ENCODE measurements at places on chromosomes 12 and 14.

GRCh38 chr14:105488781-105489541 is 2.1 kb upstream of the TEDC1 start:
- no peak for DNase-seq

- no peak for DNase-seq
Observed at GRCh38 chr12:3123729-3124128, 46.5 kb downstream of the TSPAN9 start.

DNA sequence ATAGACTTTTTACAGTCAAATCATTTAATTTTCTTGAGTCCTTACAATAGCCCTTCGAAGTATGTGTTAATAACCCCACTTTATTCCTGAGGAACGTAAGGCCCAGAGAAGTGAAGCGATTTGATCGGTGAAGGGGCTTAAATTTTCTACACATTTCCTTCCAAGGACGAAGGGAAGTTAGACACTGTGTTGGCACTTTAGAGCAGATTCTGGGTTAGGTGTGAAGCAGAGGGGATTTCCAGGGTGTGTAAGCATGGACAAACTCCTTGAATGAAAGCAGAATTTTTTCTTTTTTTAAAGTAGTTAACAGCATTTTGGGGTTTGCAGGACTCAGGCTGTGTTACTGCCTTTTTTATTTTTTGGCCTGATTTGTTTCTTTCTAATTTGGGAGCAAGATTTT is 38.9 kb downstream of the PRORP start:
- DNase-seq: no peak

DNA sequence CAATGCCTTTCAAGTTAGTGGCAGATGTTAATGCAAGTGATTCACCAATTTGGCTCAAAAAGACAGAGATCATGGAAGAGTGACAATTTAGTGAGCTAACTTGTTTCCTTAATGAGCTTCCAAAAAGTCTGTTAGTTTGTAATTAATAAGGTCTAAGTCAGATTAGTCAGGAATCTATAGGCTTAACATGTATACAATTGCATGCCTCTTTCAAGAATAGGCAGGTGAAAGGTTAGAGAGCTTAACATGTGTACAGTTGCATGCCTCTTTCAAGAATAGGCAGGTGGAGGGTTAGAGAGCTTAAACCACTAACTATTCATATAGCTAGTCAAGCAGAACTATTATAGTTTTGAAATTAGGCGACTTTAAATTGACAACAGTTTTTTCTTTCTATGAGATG is 663.8 kb downstream of the C12orf50 start:
- DNase-seq: no peak

DNA sequence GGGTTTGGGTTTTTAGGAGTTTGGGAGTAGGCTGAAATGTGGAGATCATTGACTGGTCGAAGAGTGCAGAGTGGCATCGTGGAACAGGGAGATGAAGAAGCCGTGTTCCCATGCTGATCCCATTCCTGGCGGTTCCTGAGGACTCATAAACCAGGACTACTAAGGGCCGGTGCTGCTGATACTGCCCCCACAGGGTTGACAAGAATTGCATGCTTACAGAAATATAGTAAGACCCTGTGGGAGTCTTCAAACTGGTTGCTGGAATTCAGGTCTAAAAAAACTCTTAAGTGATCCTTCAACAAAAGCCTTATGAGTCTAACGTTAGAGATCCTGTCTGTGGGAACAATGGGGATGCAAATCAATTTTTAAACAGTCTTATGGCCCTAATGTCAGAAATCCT is 64.0 kb upstream of the ARHGAP5 start:
- no peak for DNase-seq

- no peak for DNase-seq
Observed at GRCh38 chr12:46578190-46578982, 205.8 kb upstream of the SLC38A2 start.

- no peak for DNase-seq
Observed at GRCh38 chr12:10901427-10901826, 7.9 kb downstream of the TAS2R13 start.

DNA sequence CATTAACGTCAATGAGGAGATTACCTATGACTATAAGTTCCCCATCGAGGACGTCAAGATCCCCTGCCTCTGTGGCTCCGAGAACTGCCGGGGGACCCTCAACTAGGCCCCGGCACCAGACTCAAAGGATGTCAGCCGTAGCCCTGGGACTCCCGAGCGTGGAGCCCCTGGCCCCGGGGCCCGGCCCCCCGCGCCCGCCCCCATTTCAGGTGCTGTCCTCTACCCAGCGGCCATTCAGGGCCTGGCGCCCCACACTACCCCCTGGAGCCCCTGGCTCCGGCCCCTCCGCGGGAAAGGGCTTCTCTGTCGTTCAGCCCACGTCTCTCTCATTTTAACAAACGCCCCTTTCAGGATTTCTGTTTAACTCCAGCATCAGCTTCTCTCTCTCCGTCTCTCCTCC is 26.3 kb downstream of the SETD1B start:
- no peak for DNase-seq

DNA sequence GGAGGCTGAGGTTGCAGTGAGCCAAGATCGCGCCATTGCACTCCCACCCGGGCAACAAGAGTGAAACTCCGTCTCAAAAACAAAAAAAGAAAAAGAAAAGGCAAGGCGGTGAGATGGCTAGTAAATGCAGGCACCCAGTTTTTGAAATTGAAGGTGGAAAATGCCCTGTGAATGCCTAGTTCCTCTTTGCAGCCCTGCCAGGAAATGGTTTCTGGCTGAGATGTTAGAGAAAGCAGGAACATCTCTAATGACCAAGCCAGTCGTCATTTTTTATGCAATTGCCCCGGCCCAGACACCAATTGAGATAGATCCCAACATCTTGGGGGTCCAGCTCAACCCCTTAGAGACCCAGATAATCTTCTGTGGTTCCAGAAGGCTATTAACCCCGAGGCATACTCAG is 17.0 kb downstream of the SLC8A3 start:
- DNase-seq: no peak

DNA sequence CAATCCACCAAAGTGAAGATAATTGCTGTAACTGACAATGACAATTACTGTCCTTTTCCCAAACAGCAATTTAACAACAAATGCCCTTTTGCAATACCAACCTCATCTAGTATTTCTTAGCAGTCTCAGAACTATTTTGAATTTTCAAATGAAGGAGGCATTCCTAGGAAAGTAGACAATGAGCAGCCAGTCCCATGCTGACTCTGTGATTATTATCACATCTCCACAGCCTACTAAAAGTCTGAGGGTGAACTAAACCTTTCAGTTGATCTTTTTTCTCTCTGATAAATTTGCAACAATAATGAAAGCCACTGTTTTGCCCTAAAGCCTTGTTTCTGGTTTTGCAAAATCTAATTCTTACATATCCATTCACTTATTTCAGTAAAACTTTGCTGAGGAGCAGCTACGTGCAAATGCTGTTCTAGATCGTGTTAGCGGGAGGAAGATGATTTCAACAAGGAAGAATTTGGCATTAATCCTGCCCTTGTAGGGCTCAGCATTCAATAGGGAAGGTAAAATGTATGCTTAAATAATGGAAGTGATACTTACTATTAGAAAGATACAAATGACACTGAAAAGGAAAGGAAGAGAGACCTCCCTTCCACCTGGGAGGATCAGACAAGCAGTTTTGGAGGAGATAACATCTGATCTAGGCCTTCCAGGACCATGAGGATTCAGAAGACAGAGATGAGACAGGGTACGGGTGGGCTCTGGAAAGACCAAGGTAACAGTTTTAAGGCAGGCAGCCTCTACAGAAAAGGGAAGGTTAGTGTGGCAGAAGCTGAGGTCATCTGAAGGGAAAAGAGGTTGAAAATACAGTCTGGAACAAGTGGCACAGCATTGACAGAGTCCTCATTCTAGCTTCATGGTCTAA is 47.4 kb downstream of the SLC38A1 start:
- no peak for DNase-seq

DNA sequence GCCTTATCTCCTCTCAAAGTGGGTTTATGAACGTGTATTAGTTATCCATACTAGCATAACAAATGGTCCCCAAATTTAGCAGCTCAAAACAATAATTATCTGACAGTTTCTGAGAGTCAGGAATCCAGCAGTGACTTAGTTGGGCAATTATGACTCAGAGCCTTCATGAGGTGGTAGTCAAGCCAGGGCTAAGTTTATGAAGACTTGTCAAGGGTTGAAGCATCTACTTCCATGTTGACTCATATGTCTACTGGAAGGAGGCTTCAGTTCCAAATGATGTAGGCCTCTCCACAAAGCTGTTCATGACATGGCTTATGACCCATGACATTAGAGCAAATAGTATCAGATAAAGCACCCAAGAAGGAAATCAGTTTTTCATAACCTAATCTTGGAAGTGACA is 73.2 kb downstream of the IPO8 start:
- no peak for DNase-seq

DNA sequence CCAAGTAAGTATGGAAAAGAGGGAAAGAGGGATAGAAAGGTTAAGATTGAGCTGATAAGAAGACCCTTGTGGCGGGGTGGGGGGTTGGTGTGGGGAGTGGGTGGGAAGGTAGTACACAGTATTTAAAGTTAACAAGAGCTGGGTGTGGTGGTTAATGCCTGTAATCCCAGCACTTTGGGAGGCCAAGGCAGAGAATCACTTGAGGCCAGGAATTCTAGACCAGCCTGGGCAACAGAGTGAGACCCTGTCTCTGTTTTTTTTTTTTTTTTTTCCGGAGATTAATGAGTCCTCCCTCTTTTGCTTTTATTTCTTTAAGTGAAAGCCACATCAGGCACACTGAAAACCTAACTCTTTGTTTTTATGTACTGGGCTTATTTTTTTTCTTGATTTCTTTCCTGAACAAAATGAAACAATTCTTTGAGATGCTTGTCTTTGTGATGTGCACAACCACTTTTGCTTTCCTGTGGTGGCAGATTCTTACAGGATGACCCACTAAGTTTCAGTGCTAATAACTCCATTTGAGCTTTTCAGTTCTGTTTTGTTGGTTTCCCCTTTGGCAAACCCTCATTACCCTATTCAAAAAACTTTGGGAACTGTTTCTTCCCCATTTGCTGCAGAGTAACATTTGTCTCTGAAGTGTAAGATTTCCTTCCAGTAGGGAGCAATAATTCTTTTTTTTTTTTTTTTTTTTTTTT is 54.8 kb downstream of the WNK1 start:
- DNase-seq: no peak

- DNase-seq: no peak
Observed at GRCh38 chr12:116662612-116663144, 75.2 kb downstream of the SPRING1 start.

- DNase-seq: no peak
Observed at GRCh38 chr12:113284751-113285150, 50.2 kb downstream of the SLC8B1 start.

GRCh38 chr12:100450735-100451134 is 22.9 kb upstream of the NR1H4 start:
- DNase-seq: no peak

GRCh38 chr12:12032260-12032791 is 38.4 kb upstream of the BCL2L14 start:
- DNase-seq: no peak

DNA sequence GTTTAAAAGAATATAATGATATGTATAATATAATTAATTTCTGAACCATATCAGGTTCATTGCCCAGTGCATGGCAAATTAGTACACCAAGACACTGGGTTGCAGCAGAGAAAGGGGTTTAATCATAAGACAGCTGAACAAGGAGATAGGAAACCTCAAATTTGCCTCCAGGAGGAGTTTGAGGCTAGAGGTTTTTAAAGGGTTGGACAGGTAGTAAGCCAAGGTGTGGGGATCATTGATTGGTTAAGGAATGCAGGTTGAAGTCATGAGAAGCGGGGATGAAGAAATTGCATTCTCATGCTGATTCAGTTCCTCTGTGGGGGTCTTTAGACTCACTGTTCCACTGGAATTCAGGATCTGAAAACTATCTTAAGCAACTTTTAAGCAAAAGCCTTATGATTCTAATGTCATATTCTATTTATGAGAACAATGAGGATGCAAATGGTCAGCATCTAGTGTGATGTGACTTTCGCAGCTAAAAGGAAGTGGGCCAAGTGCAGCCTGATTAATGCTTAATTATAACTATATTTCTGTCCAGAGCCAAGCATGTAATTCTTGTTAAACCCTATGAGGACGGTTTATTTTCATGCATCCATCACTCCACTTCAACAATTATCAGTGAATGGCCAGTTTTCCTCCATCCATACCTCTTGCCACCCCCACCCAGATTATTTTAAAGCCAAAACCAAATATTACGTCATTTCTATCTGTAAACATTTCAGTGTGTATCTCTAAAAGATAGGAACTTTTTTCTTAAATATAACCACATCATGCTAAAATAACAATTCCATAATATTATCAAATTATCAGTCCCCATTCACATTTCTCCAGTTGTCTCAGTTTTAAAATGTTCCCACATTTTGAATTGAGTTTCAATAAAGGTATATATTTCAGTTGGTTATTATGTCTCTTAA is 14.9 kb downstream of the RNF212B start:
- DNase-seq: no peak

DNA sequence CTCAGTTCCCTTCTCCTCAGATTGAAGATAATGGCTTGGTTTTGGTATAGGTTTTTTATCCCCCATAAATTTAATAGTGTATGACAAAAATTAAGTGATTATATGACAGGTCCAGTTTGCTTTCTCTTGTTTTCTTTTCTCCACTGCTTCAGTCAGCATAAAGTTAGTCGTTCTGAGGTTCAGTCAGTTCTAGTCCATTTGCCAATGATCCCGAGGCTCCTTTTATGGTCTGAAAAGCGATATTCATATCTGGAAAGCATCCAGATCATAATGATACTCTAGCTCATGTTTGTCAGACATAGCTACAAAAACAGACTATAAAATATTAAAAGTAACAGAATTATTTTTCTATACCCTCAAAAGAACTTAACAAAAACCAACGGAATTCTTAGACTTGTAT is 67.1 kb upstream of the SLC38A4 start:
- no peak for DNase-seq

DNA sequence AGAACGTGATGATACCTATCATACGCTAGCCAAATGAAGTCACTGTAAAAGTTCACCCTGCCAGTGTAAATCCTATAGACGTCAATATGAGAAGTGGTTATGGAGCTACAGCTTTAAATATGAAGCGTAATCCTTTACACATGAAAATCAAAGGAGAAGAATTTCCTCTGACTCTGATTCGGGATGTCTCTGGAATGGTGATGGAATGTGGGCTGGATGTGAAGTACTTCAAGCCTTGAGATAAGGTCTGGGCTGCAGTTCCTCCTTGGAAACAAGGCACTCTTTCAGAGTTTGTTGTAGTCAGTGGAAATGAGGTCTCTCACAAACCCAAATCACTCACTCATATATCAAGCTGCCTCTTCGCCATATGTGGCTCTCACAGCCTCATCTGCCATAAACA is 53.1 kb upstream of the NAP1L1 start:
- no peak for DNase-seq

- DNase-seq: no peak
Observed at GRCh38 chr12:112901271-112901670, 5.5 kb upstream of the OAS1 start.

DNA sequence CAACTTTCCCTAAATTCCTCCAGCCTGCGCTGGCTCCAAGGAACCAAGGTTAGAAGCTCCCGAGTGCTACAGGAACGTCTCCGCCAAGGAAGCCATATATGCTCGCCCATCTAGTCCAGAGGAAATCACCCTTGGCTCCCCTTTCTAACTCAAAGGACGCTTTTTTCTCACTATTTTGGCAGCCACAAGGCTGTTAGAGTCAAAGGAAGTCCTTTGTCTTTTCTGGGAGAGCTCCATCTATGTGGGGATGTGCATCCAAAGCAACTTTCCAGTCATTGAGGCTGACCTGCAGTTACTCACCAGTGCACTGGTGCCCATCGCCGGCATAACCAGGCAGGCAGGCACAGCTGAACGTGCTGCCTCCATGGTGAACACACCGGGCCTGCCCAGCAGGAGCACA is 37.6 kb downstream of the RTRAF start:
- DNase-seq: no peak

GRCh38 chr14:38255673-38256532 is at the start of gene CLEC14A:
CLEC14A (minus strand) TSS chr14:38256093; CDS start chr14:38256022, 71 bp downstream.
- no peak for DNase-seq

- DNase-seq: no peak
Observed at GRCh38 chr12:68886636-68887572, 46.1 kb downstream of the CPM start.

Measured in amniotic stem cell (primary cell).